Left ventricle myocardium inferior (tissue), 1 donor: ENCODE measurements at places on chromosomes 5 and 9. TPM values are rescaled to one million over a fixed set of nuclear protein-coding genes. Genes with fewer than 3 reads are reported as not detected.

Gene ROR2
- 0.74 TPM for total RNA-seq

GRCh38 chr9:136330406-136330990, 3.2 kb downstream of the GPSM1 start:
- no peak for DNase-seq

- no peak for DNase-seq
Measured at GRCh38 chr5:122007546-122007945, 45.8 kb downstream of the SRFBP1 start.

GRCh38 chr9:121589986-121590385, 61.4 kb upstream of the DAB2IP start:
- DNase-seq, result no peak

Gene DMGDH
- total RNA-seq, result 2.4 TPM
